ENCODE measurements at places on chromosomes 1 and 21.

DNA sequence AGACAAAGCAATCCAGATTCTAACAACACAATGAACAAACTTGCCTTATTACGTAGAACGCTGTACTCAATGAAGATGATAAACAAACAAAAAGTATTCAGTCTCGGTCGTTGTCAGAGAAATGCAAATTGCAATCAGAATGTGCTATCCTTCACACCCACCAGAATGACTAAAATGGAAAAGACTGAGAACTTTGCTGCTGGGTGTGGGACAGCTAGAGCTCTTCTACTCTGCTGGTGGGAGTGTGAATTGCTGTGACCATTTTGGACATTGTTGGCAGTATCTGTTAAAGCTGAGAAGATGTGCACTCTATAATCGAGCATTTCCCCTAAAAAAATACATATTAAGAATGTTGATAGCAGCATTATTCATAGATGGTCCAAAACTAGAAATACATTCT lies 111.4 kb downstream of the PEX14 start:
- DNase-seq: no peak

DNA sequence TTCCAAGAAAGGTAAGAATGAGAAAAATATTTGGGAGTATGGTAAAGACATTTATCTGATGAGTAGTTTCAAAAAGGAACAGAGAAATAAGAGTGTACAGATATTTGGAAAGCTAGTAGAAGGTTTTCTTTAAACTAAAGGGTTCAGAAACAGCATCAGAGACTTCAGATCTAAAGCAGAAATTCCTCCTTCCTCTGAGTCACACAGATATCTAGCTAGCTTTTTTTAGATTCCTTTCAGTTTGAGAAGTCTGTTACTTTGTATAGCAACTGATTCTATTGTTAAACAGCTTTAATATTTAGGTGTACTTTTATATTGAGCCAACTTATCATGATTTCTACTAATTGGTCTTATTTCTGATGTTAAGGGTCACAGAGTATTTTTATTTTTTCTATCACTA lies 4.7 kb downstream of the AMY2B start:
- no peak for DNase-seq

GRCh38 chr1:226568077-226568831 lies 19.7 kb downstream of the STUM start:
- DNase-seq: no peak

DNA sequence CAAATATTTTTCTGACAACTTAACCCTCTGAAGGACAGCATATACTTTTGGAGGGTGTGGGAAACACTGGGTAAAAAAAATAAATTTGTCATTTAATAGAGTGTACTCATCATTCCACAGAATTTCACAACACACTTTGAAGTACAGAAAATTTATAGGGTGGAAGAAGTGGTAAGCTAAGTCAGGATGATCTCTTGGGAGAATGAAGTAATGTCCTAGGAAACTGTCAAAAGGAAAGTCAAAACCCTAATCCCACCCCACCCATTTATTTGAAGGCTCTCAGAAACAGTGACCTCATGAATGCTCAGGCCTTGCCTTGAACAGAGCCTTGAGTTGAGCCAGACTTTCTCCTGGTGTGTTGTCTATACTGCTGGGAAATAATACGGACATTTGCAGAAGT lies 7.3 kb upstream of the UAP1 start:
- DNase-seq: no peak

GRCh38 chr1:25810341-25811299 lies 9.1 kb upstream of the MTFR1L start:
- DNase-seq: peak; percentile 81

DNA sequence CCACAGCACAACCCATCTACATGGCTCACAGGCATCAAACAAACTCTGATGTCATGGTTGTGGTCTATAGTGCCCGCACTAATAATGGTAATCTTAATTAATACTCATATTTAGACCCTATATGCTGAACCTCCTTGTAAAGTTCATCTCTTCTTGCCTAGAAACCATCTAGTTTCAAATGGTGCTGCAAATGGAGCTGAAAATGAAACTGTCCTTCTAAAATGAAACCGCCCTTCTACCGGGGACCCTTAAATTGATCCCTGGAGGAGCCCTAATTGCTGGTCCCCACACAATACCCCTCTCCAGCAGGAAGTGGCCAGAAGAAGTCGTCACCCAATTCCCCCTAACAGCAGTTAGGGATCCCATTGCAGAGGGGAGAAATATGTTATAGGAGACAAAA lies 612.6 kb downstream of the MRPL39 start:
- DNase-seq: no peak

GRCh38 chr1:44684525-44684924 lies 10.0 kb downstream of the ARMH1 start:
- no peak for DNase-seq

- DNase-seq: no peak
Measured at GRCh38 chr1:239995281-239995680, 96.4 kb upstream of the FMN2 start.

DNA sequence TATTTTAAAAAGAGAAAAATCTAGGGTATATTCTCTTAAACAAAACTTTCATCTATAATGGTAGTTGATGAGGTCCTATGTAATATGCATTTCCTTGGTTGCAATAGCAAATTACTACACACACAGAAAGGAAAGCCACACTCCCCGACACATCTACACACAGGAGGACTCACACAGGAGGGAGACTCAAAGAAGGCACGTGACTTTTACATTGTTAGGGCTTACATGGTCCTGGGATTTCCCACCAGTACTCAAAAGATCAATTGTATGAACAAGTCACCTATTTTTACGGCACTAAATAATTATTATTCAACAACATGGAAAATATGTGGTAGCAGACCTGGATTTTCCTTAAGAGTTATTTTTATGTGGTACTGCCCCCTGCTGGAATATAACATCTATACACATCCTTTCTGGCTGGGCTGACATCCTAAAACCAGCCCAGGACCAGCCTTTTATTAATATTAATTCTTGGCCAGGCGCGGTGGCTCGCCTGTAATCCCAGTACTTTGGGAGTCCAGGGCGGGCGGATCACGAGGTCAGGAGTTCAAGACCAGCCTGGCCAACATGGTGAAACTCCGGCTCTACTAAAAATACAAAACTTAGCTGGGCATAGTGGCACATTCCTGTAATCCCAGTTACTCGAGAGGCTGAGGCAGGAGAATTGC lies 33.9 kb upstream of the LGALS8 start:
- DNase-seq: peak; percentile 50

DNA sequence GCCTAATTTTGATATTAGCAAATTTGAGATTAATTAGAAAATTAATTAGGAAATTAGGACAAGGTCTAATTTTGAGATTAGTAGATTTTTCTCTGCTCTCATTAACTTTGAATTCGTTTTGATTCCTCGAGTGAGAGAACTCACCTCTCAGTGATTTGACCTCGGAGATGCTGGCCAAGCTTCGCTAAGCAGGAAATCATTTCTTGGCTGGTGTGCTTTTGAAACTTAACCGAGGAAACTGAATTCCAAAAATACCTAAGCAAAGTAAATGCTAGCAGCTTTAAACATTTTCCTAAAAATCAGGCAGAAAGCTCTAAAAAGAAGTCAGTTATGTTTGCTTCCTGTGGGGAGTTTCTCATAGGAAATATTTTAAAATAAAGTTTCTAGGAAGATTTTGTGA lies 34.9 kb downstream of the CDC14A start:
- DNase-seq: no peak

GRCh38 chr1:165666152-165666825 lies 32.1 kb downstream of the ALDH9A1 start:
- no peak for DNase-seq

DNA sequence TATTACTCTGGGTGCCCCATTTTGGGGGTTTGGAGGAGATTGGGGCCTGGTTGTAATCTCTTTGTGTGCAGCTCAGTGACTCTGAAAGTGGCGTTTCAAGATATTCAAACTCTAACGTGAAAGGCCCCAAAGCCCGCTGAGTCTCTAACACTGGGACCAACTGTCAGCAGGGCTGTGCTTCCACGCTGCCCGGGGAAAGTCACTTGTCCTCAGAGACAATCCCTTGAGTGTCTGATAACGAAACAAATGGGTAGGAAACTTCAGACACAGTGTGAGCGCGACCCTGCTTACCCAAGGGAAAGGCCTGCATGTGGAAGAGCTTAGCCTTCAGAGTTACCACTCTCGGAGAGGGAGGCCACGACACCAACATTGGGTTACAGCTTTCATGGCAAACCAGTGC lies 837 bp downstream of the UBASH3A start:
- no peak for DNase-seq

GRCh38 chr1:30185809-30186208 lies 537.6 kb downstream of the MATN1 start:
- no peak for DNase-seq

GRCh38 chr1:150299716-150300115 lies 6.1 kb downstream of the MRPS21 start:
- DNase-seq: no peak

GRCh38 chr21:28608646-28609045 lies 384.0 kb downstream of the LTN1 start:
- DNase-seq: no peak

GRCh38 chr1:1291023-1291528 lies 10.8 kb downstream of the SCNN1D start:
- no peak for DNase-seq

- no peak for DNase-seq
Measured at GRCh38 chr1:173946380-173946921, 29.3 kb upstream of the SERPINC1 start.

GRCh38 chr1:93180723-93181613 lies at the start of gene CCDC18:
TSS of gene CCDC18 (plus strand) at chr1:93180724. CDS start at chr1:93183362, 2,638 bp downstream.
- peak; percentile 67 for DNase-seq
